ENCODE measurements at places on chromosomes 1 and 21. TPM values are rescaled to one million over a fixed set of nuclear protein-coding genes. Genes with fewer than 3 reads are reported as not detected.

DNA sequence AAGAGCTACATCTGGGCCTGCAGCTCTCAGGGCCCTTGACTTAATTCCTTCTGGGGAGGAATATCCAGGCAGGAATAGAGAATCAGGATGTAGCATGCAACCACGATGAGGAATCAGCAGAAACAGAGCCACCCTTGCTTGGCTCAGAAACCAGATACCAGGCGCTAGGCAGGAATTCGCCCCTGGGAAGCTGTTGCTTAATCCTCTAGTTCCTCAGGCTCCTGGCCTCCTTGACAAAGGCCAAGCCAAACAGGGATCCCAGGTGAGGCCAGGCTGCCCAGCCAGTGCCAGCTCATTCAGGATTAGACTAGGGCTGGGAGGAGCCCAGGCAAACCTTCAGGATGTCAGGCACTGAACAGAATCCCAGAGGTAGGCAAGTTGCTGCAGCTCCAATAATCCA, 48.2 kb upstream of the IRF2BP2 start:
- peaks cover 10% of the 10 kb centered on the region for H3K4me1 ChIP-seq
- H3K4me3 ChIP-seq = no peak overlapping the region
- no peaks in the 10 kb centered on the region for H3K27me3 ChIP-seq
- H3K36me3 ChIP-seq = no peaks in the 10 kb centered on the region
- no peak for DNase-seq

DNA sequence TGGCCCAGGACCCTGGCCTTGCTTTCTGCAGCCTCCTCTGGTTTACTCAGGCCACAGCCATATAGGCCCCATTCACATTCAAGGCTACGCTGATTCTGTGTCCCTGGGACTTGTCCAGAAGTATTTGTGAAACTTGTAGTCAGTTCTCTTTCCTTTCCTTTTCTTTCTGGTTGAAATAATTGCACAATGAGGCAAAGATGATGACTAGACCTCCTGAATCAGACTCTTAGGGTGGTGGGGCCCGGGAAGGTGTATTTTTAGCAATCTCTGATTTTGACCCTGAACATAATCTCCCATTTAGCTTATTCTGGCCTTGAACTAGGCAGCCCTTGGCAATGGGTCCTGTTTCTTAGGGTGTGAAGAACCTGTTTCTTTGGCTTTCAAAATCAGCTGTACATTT, 39.9 kb downstream of the STUM start:
- H3K4me3 ChIP-seq = no peak overlapping the region
- no peaks in the 10 kb centered on the region for H3K4me1 ChIP-seq
- no peaks in the 10 kb centered on the region for H3K36me3 ChIP-seq
- DNase-seq = no peak
- H3K27me3 ChIP-seq = no peaks in the 10 kb centered on the region
- no peak overlapping the region for H3K27ac ChIP-seq

- H3K27ac ChIP-seq = no peak overlapping the region
- H3K4me1 ChIP-seq = no peaks in the 10 kb centered on the region
- no peaks in the 10 kb centered on the region for H3K27me3 ChIP-seq
- DNase-seq = no peak
- H3K36me3 ChIP-seq = peaks cover 6% of the 10 kb centered on the region
- H3K4me3 ChIP-seq = no peak overlapping the region
Observed at GRCh38 chr1:169466259-169467230, 19.2 kb downstream of the SLC19A2 start.

- H3K4me1 ChIP-seq = no peaks in the 10 kb centered on the region
- no peak within 1 kb of the TSS for H3K27ac ChIP-seq
- no peak within 1 kb of the TSS for H3K4me3 ChIP-seq
- H3K27me3 ChIP-seq = no peaks in the 10 kb centered on the region
- peak; percentile 87 for DNase-seq
Observed at GRCh38 chr1:202122639-202123335, at the start of gene GPR37L1. Gene GPR37L1, plus strand, starts transcription at chr1:202122917. Its CDS starts 47 bp downstream, at chr1:202122964.

GRCh38 chr1:157262422-157262821, 124.2 kb upstream of the ETV3 start:
- no peaks in the 10 kb centered on the region for H3K27me3 ChIP-seq
- no peak overlapping the region for H3K4me3 ChIP-seq
- H3K36me3 ChIP-seq = no peaks in the 10 kb centered on the region
- no peak for DNase-seq
- no peak overlapping the region for H3K27ac ChIP-seq

CSF3R gene
- 202 TPM for total RNA-seq

DNA sequence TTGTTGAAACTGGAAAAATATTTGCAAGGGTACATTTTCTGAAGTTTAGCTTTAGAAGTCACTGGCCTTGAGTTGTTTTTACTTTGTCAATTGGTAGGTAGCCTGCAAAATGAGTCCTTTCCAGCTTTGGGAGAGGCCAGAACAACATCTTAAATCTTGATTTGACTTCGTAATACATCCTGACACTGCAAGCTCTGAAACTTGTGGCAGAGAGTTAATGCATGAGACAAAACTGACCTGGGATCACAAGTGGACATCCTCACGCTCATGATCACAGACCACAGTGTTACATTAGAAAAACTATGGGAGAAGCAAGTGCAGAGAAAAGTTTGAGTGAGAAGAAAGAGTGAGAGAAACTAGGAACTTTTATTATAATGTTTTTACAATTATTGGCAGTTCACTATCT, 550.9 kb downstream of the USP25 start:
- H3K27me3 ChIP-seq = no peaks in the 10 kb centered on the region
- H3K27ac ChIP-seq = peak overlapping the region; percentile 27
- DNase-seq = no peak
- H3K4me1 ChIP-seq = no peaks in the 10 kb centered on the region
- peak overlapping the region; percentile 3 for H3K4me3 ChIP-seq

TINAGL1 gene
- 154 TPM for total RNA-seq

MATN1 gene
- not detected for total RNA-seq

- no peaks in the 10 kb centered on the region for H3K27me3 ChIP-seq
- no peaks in the 10 kb centered on the region for H3K4me1 ChIP-seq
- no peak for DNase-seq
- no peak overlapping the region for H3K27ac ChIP-seq
- H3K4me3 ChIP-seq = no peak overlapping the region
Observed at GRCh38 chr1:189429610-189430009, 1048.1 kb downstream of the BRINP3 start.

PRR9 gene
- total RNA-seq = not detected

- H3K4me3 ChIP-seq = peak overlapping the region; percentile 56
- H3K27me3 ChIP-seq = no peaks in the 10 kb centered on the region
- peak; percentile 78 for DNase-seq
- H3K36me3 ChIP-seq = no peaks in the 10 kb centered on the region
- peaks cover 8% of the 10 kb centered on the region for H3K4me1 ChIP-seq
- peak overlapping the region; percentile 86 for H3K27ac ChIP-seq
Observed at GRCh38 chr1:25922056-25922970, 16.1 kb upstream of the STMN1 start.

WASF2 gene
- total RNA-seq = 156 TPM

DNA sequence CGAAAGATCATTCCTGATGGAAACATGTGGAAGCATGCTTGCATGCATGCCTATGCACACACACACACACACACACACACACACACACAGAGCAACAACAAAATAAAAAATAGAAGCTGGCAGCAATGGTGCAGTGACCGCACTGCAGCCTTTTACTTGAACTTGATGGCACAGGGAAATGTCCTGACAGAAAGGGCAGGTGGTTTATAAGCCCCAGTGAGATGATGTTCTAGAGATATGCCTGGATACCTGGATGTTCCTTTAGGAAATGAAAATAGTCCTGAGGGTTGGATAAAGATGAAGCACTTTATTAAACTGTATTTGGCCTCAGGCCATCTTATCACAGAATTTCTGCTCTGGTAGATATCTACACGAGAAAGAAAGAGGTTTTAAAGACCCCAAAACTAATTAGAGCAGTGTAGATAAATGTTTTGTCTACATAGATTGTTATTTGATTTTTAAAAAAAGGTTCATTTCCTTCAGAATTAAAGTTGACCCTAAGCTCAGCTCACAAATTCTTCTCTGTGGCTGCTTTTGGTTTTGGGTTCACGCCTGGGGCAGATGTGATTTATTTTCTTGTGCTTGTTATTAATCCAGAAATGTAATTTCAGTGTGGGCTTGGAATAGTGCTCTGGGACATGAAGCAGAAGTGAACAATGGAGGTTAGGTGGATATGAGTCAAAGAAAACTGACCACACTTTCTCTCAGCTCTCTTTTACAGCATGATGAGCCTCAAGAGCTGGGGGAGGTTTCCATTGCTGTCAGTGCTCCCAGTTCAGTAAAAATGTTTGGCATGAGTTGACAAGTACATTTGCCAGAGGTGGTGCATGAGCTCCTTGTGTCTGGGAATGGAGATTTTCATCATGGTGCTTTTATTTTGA, 22.9 kb downstream of the ADAM30 start:
- no peak overlapping the region for H3K4me3 ChIP-seq
- no peak for DNase-seq
- no peak overlapping the region for H3K27ac ChIP-seq

- H3K36me3 ChIP-seq = peaks cover 68% of the 10 kb centered on the region
- H3K4me1 ChIP-seq = peaks cover 8% of the 10 kb centered on the region
- no peak overlapping the region for H3K4me3 ChIP-seq
- no peak overlapping the region for H3K27ac ChIP-seq
- DNase-seq = no peak
- no peaks in the 10 kb centered on the region for H3K27me3 ChIP-seq
Observed at GRCh38 chr1:45563843-45564242, 13.2 kb downstream of the AKR1A1 start.

- peaks cover 7% of the 10 kb centered on the region for H3K4me1 ChIP-seq
- no peak for DNase-seq
- H3K27me3 ChIP-seq = no peaks in the 10 kb centered on the region
- no peak overlapping the region for H3K4me3 ChIP-seq
- no peak overlapping the region for H3K27ac ChIP-seq
Observed at GRCh38 chr1:210377731-210378333, 49.1 kb downstream of the HHAT start.

GRCh38 chr1:38584448-38585355, 274.9 kb downstream of the RRAGC start:
- no peaks in the 10 kb centered on the region for H3K36me3 ChIP-seq
- H3K27me3 ChIP-seq = no peaks in the 10 kb centered on the region
- no peak overlapping the region for H3K27ac ChIP-seq

S100A4 gene
- 377 TPM for total RNA-seq
